NCI-H146 (cell line): ENCODE measurements at places on chromosomes 2 and 18.

DNA sequence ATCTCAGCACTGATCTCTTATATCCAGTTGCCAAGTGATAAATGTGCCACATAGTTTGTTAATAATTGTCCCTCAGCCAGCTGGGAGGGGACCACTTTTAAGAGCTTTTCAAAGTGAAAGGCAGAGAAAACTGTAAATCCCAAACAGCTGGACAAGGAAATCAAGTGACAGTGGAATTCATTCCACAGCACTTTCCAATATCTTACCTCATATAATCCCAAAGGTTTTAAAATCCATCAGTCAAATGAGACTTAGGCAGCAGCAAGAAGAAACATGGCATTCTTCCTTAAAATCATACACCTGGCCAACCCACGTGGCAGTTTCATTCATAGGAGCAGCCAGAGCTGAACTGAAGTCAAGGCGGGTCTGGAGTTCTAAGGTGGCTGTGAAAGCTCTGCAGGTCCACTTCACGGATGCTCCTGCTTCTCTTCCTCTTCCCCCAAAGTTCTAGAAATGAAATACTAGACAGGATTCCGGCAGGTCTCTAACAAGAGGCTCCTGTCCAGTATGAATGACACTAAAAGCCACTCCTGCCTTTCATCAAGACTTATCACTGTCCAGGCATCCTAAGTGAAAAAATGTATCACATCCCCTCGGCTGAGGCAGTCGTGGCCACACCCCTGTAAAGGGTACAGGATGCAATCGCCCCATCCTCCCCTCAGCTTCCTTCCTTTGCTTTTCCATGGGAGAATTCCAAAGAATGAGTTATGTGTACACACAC, 190.4 kb upstream of the STK17B start:
- DNase-seq: no peak

GRCh38 chr2:207318181-207318628, 152.5 kb upstream of the KLF7 start:
- no peak for DNase-seq

- no peak for DNase-seq
These were observed 219.3 kb downstream of the TTC32 start for GRCh38 chr2:19682493-19682892.

GRCh38 chr18:49081511-49082155, 130.9 kb upstream of the SMAD7 start:
- no peak for DNase-seq

- DNase-seq: no peak
These were observed 20.1 kb upstream of the SLC39A10 start for GRCh38 chr2:195636890-195637289.

- DNase-seq: no peak
These were observed 160.9 kb downstream of the MYO5B start for GRCh38 chr18:50034029-50034428.

GRCh38 chr2:71609958-71610357, 156.6 kb downstream of the DYSF start:
- DNase-seq: peak; percentile 26

DNA sequence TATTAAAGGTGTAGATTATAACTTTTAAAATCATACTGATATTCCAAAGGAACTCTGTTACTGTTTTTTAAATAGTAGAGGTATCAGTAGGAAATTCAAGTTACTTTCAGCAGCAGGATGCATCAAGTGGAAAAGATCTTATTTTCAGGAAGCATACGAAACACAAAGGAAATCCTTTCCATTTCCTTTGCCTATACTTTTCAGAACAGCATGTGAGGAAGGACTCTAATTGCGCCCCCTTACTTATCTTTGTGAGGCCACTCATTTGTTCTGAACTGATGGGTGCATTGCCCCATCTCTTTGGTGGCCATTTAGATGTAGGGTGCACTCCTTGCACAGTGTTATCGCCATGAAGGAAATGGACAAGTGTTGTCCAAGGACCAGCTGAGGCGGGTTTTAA, 145.3 kb downstream of the BABAM2 start:
- DNase-seq: no peak

DNA sequence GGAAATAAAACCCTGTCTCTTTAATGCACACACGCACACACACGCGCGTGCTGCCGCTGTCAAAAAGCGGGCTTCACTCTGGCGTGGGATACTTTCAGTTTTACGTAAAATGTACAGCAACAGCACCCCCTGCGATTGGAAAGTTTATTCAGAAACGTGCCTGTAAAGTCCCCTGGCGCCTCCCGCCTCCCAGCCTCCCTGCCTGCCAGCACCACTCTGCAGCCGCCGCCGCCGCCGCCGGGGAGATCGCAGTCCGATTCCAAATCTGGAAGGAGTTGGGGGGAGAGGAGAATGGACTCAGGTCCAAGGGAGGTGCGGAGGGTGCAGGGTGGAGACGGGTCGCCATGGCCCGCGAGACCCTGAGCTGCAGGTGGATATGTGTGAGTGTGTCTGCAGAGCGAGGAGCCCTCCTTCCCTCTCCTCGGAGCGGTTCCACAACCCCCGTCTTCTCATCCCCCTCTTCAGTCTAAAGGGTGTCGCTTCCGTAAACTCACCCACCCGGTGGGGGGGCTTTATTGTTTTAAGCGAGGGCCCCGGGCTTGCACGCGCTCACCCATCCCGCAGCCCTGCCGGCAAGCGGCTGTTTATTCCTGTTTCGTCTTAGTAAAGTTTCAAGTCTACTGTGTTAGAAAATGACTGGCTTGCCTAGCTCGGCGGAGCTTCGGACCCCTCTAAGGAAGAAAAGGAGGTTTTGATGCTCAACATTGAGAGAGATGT, 1.8 kb upstream of the BCL11A start:
- peak; percentile 37 for DNase-seq

GRCh38 chr2:97849881-97850528, 136.6 kb downstream of the ZAP70 start:
- DNase-seq: no peak

DNA sequence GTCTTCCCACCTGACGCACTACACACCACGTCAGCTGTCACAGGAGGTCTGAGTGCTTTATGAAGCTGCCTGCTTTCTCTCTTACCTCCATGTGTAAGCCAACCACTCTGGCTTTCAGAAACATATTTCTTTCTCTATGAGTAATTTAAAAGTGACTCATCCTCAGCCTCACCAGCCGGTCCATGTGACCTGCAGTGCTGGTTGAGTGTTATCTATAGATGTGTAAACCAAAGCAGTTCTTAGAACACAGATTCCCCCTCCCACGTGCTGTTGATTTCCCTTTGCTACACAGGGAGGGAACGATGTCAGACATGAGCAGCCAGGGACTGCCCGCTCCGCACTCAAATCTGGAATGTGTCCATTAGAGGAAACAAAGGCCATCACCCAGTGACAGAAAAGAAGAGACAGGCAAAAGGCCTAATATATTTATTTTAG, 157.8 kb downstream of the BCL2 start:
- peak; percentile 51 for DNase-seq

GRCh38 chr18:12309683-12310198, 1.7 kb downstream of the TUBB6 start:
- DNase-seq: no peak

DNA sequence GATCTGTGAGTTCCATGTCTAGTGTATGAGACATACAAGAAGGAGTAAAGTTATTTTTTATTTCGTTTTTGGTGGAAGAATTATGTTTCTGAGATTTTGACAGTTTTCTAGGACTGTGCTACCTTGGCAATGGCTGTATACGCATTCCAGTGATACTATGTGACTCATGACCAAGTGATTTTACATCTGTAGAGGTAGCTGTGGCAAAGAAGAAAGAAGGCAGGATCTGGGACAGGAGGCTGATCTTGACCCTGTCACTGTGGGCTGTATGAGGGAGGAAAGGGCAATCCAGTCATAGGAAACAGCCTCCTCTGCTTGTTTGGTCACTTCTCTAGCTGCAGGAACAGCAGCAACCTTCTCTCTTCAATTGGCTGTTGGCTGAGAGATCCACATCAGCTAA, 44.0 kb upstream of the PDCL3 start:
- no peak for DNase-seq

GRCh38 chr18:75244351-75245313, 34.0 kb downstream of the TSHZ1 start:
- DNase-seq: peak; percentile 47

DNA sequence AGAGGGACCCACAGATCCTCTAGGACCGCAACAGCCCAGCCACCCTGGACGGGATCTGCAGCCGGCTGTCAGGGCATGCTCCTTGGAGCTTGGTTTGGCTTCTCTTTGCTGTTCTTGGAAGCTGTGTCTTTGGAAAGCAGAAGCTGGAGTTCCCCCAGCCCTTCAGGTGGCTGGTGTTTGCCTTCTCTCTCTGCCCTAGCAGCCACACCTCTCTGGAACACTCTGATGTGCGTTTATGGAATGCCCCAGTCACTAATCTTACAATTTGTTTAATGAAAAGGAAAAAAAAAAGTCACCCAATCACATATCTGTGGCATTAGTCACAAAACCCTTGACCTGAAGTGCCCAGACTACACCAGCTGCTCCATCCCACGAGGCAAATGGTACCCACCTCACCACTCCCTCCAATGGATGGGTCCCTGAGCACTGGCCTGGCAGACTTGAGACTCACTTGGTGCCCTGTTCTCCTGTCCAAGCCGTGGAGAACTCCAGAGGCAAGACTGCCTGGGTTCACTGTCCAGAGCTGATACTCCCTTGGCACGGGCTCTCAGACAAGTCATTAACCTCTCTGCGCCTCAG, 70.2 kb upstream of the DAPL1 start:
- DNase-seq: peak; percentile 47

DNA sequence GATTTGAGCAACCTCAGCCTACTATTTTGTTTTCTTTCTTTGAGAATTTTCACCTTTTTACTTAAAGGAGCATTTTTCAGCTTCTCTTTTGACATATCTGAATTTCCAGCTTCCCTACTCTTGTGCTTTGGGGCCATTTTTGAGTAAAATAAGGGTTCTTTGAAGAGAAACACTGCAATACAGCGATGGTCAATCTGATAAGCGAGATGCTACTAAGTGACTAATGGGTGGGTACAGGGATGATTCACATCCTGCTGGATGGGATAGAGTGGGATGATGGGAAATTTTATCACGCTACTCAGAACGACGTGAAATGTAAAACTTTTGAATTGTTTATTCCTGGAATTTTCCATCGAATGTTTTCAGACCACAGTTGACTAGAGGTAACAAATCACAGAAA, 211.5 kb downstream of the TMEM247 start:
- DNase-seq: no peak

DNA sequence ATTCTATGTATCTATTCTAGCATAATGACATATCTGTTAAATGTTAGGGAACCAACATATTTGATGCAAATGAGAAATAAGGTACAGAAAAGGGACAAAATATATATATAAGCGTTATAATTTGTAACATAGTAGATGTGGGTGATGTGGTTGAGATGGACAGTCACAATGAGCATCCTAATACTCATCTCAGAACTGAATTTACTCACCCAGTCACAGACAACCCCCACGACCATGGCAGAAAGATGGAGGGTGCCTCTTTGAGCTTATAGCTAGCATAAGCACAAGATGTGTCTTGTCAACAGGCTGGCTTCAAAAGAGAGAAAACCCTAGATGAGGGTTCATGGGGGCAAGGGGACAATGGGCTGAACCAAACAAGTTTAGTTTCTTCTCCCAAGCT, 9.1 kb upstream of the DSG3 start:
- DNase-seq: no peak

GRCh38 chr2:224638301-224638823, 53.2 kb upstream of the CUL3 start:
- no peak for DNase-seq

DNA sequence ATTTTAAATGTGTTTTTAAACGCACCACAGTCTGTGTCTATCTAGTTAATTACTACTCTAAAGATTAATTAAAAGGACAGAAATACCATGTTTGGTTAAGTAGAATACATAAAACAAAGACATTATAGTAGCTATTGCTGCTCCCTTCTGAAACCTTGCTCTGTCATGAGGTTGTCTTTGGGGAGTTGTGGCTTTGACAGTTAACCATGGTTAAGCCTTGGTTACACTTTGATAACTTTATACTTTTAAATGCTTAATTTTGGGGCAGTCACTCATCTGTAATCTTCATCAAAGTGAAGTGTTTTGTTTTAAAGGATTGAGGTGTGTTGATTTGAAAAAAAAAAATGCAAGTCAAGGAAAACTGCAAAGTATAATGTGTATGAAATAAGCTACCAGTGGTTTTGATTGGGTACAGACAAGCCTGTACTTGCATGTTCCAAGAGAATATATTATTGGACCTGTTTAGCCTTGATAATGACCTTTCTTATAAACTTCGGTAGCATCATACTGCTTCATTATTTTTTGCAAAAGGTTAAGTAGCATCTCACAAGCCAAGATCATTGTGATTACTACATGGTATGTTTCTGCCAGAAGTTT, 29.8 kb upstream of the TBR1 start:
- no peak for DNase-seq

DNA sequence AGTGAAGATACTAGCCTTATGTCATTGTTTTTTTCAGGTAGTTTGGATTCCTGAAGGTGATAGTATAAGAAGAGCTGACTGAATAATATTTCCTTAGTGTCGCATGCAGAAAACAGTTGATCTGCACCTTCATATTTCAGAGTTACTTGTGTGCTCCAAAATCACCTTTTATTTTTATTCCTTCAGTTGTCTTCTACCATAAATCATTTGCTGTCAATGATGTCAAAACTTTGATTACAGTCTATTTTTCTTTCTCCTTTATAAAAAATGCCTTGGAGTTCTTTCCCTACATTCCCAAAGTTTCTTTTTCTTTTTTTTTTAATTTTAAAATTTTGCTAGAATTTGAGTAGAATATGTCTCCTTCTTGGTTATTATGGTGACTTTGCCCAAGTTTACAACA, 142.3 kb downstream of the GULP1 start:
- no peak for DNase-seq

DNA sequence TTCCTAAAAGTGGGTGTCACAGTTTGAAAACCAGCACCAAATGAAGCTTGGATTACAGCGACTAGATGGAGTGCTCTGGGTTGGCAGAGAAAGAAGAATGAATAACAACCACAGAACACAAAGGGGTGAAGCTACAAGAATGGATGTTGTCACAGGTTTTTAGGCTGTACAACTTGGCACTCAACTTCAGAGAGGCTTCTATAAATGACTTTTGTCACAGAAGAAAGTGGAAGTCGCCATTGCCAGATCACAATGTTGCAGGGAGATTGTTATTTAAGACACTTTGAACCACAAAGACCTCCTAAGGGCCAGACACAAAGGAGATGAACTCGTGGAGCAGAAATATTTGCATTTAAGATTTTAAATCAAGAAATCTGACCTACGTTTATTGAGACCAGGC, 354.2 kb downstream of the CDH7 start:
- no peak for DNase-seq

DNA sequence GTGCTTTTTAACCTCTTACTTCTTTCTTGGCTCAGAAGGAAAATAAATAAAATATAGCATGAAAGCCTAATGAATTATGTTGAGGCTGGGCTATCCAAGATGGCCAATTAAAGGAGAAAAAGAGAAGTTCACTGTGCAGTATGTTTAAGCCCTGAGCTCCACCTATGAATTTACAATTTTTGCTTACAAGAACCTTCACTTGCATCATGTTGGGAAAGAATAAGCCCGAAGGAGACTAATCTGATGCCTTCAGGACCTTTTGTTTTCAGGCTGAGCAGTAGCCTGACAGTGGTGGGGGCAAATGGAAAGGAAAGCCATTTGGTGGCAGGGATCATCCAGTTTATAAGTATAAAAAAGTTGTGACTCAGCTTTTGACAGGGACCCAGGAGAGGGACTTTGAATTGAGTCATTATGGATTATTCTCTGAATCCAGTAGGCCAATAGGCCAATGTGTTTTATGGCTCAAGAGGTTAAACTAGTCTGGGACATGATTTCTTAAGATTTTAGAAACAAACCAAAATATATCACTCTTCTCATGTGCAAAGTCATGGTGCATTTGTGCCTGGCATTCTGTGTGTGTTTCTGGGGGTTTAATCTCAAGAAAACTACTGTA, 56.9 kb downstream of the E2F6 start:
- DNase-seq: no peak
